NCI-H2107 (cell line): ENCODE measurements at places on chromosomes 12 and 14.
A peak's percentile ranks its signal among the peaks of the same experiment; 100 is the strongest.

GRCh38 chr12:8658346-8658745, 4.3 kb downstream of the MFAP5 start:
- no peak for DNase-seq

DNA sequence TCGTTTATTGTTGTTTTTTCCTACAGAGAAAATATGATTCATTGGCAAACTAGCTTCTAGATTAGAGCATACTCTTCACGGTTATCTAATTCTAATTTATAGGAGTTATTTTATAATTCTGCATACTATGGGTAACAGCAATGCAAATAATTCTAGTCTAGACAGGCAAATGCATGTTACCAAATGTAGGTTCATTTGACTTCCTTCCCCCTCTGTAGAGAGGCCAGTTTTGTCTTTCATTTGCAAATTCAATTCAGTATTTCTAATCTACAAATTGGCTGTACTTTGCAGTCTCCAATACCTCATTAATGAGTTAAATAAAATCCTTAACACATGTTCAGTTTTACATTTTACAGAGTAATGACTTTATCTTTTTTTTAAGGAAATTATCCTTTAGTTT, 4.2 kb downstream of the LGMN start:
- no peak for DNase-seq

- DNase-seq: no peak
These were observed 273.1 kb downstream of the PCNX1 start for GRCh38 chr14:71180397-71180796.

- DNase-seq: no peak
These were observed 7.3 kb downstream of the PPP2R5E start for GRCh38 chr14:63535918-63536317.

- DNase-seq: no peak
These were observed at the start of gene CLEC7A for GRCh38 chr12:10130042-10130441. TSS of gene CLEC7A (minus strand) at chr12:10130199. CDS start at chr12:10130082, 117 bp downstream.

- no peak for DNase-seq
These were observed 16.1 kb upstream of the CHGA start for GRCh38 chr14:92906823-92907222.

DNA sequence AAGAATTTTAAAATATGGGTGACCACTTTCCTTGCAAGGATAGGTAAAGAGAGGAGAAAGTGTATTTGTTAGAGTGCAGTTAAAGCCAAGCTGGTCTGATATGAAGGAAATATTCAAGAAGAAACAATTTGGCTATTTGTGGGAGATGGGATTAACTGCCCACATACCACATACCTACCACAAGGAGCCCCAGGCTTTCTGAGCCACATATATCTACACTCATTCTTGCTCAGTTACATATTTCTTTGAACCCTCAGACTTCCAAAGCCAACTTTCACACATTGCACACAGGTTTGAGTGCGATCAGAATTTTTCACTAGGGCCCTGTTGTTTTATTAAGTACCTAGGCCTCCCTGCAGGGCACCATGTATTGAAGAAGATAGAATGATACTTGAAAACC, 330.2 kb downstream of the ZFP36L1 start:
- DNase-seq: no peak

GRCh38 chr14:30896435-30896834, 22.1 kb downstream of the COCH start:
- DNase-seq: no peak

GRCh38 chr12:46555406-46555852, 182.9 kb upstream of the SLC38A2 start:
- DNase-seq: no peak

- no peak for DNase-seq
These were observed 197.4 kb upstream of the GARIN6 start for GRCh38 chr12:99450036-99450630.

GRCh38 chr14:83757916-83758315, 1772.0 kb upstream of the FLRT2 start:
- DNase-seq: no peak

DNA sequence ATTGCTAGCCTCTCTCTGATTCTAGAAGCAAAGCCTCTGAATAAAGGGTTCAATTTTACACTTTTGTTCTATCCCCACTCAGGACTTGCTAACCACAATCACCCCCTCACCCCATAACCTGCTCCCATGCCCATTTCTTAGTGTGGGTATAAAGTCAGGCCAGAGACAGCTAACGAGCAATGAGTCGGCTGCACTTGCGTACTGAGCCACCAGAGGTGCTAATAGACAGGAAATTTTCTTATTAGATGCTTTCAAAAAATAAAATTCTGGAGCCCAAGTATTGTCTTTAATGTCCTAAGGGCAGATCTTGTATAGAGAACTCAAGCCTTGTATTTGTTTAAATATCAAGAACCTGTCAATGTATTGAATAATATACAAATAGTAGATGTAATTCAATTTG, 256.9 kb downstream of the SYT1 start:
- DNase-seq: no peak

GRCh38 chr12:67593461-67594330, 54.8 kb upstream of the DYRK2 start:
- no peak for DNase-seq

DNA sequence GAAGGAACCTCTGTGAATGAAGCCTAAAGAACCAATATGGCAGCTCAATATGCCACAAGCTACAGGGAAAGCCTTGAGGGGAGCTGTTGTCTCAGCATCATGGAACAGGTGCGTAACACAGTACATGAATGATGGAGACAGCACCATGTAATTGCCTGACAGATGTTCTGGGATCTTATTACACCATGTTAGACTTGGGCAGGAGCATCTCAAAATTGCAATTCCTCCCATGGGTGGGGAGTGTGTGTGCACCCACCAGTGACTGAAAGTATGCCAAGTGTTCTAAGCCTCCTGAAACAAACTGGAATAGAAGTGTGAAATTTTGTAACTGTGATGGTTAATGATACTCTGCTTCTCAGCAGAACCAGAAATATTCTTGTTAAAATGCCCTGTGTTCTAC, 151.0 kb upstream of the SRRM4 start:
- DNase-seq: no peak

GRCh38 chr12:54394281-54394719, 9.8 kb upstream of the ZNF385A start:
- peak; percentile 51 for DNase-seq

- no peak for DNase-seq
These were observed 122.9 kb upstream of the TMEM132D start for GRCh38 chr12:130026608-130027176.

DNA sequence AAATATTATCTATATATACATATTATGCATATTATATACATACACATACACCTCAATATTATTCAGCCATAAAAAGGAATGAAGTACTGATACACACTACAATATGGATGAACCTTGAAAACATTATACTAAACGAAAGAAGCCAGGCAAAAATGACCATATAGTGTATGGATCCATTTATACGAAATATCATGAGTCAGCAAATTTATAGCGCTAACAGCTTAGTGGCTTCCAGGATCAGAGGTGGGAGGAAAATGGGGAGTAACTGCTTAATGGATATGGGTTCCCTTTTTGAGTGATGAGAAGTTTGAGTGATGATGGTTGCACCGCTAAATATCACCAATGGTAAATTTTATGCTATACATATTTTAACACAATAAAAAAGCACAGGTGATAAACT, 32.7 kb downstream of the PTGER2 start:
- DNase-seq: no peak

- DNase-seq: no peak
These were observed 7.6 kb downstream of the BAZ2A start for GRCh38 chr12:56622535-56622934.

DNA sequence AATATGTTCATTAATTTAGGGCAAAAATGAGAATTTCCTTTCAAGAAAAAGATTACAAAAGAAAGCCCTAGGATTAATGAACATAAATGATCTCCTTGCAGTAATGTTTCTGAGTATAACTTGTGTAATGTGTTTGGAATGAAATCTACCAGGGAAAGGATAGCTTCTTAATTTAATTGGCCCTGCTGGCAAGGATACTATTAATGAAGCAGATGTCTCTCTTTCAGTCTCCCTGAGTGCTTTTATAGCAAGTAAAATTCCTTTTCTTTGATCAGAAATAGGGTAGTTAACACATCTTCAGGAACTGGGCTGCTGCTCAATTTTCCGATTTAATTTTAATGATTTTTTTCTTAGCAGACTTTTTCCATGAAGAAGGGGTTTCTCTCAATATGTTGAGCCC, 379.4 kb upstream of the PDE3A start:
- DNase-seq: no peak

- no peak for DNase-seq
These were observed 39.5 kb downstream of the GALNT16 start for GRCh38 chr14:69299286-69300035.

GRCh38 chr12:129325566-129325965, 472.3 kb downstream of the GLT1D1 start:
- peak; percentile 39 for DNase-seq

GRCh38 chr12:1319212-1319611, 275.2 kb downstream of the FBXL14 start:
- no peak for DNase-seq

- no peak for DNase-seq
These were observed 181.5 kb downstream of the FOXA1 start for GRCh38 chr14:37413504-37414003.

- DNase-seq: no peak
These were observed 883.7 kb downstream of the GALC start for GRCh38 chr14:87109271-87109670.

- DNase-seq: no peak
These were observed 11.1 kb upstream of the KRT7 start for GRCh38 chr12:52221912-52222457.

- no peak for DNase-seq
These were observed 3.4 kb upstream of the PPM1A start for GRCh38 chr14:60245380-60246177.

DNA sequence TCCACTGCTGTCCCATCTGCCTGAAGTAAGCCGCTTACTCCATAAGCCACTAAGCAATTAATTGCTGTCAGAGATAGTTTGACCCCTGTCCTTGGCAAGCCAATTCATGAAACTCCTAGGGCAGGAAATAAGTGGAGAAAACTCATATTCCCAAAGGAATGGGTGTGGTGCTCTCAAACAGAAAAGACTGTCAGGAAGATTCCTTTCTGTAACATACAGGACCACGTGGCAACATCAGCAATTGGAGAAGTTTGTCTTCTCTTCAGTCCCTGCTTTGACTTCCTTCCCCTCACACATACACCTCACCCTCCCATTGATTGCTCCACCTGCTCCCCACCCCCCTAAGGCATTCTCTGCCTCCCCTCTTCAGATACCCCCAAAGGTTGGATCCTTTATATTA, 36.2 kb upstream of the MDM1 start:
- DNase-seq: no peak

DNA sequence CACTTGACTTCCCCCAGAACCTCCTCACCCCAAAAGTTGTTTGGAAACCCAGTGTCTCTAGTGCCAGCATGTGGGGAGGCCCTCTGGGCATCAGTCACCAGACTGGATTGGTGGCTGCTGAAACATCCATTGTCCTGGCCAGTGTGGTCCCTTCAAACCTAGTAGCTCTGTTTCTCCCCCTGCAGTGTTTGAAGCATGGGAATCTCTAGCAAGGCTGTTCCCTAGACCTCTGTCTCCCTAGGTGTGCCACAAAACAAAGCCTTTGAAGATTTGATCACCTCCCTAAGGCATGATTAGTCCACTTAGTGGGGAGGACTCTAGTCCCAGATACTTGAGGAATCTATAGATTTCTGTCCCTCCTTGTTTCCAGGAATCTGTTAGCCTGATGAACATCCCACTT, 60.3 kb downstream of the ARF6 start:
- no peak for DNase-seq

- DNase-seq: no peak
These were observed 34.8 kb upstream of the VSX2 start for GRCh38 chr14:74204491-74204890.

- no peak for DNase-seq
These were observed 7.8 kb downstream of the BHLHE41 start for GRCh38 chr12:26116829-26117715.

GRCh38 chr14:31937730-31938346, 139.3 kb upstream of the ARHGAP5 start:
- DNase-seq: no peak

GRCh38 chr14:99625476-99625875, 19.5 kb upstream of the HHIPL1 start:
- DNase-seq: no peak

DNA sequence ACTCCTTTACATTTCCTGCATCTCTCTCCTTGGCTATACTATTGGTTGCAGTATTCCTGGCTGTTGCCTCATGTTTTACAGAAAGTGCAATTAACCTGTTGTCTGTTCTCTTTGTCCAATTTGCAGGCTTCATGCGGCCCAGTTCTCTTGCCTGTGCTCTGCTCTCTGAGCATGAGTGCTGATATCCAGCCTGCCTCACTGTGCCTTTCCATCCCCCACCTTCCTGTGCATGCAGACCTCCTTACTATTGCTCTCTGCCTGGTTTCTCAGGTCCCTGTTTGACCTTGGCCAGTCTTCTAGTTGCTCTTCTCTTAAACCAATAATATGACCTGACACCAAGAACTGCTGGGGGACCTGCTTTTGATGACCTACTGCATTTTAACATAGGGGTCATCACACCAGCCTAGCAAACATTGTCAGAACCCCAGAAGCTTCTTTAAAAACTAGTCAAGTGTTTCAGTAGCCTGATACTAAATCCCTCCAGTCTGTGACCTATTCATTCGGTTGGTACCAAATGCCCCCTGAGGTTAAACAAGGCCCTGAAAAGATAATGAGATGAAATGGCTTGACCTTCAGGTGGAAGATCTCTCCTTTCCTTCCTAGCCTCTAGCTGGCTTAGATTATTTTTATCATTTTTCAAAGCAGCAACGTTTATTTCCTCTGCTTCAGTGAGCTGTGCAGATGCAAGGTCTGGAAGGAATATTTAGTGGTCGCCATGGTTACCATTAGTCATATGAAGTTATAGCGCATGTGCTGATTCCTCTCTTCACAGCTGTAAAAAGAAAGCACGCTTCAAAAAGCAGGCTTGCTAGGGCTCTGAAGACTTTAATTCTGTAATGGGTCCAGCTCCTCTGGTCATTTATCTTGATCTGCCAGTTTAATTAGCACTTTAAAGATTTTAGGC, 216.5 kb downstream of the PHLDA1 start:
- DNase-seq: no peak

GRCh38 chr12:6534695-6534944, 303 bp downstream of the GAPDH start:
- DNase-seq: no peak

GRCh38 chr14:34956931-34957330, 25.9 kb upstream of the SRP54 start:
- no peak for DNase-seq

GRCh38 chr14:69077841-69078240, 75.1 kb downstream of the DCAF5 start:
- DNase-seq: no peak

- DNase-seq: no peak
These were observed 264.0 kb downstream of the FUT8 start for GRCh38 chr14:65676361-65677014.
